IMR-90 (cell line): ENCODE measurements at places on chromosomes 11 and 22.
A peak's percentile ranks its signal among the peaks of the same experiment; 100 is the strongest.

DNA sequence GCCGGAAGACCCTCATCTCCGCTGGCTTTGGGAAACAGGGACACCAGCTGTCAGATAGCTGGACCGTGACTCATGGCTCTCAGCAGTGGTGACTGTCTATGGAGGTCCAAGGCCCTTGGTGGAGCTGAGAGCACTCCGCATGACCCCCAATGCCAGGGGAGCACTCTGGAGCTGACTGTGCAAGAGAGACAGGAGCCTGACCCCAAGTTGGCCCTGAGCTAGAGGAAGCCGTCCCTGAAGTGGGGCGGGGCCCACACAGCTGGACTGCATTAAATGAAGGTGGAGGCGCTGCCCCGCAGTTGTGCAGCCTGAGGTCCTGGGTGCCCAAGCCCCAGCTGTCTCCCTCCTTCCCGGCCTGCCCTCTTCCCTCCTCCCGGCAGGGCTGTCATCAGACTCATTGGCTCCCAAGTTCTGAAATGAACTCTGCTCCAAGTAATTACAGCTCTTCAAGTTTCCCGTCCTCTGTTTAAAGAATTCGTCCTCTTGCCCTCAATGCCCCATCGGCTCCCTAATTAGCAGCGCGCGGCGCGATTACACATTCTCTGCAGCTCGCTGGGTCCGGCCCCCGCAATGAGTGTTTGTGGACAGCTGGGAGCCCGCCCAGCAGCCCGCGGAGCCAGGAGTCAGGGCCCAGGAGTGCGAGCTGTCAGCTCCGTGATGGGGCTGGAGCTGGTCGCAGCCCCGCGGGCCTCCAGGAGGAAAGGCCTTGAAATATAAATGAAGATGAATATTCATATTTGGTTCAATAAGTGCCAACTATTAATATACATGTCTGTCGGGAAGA, 93.2 kb upstream of the LMO1 start:
- no peak for DNase-seq

- no peak for DNase-seq
Measured at GRCh38 chr11:61976813-61977475, 9.5 kb upstream of the FTH1 start.

DNA sequence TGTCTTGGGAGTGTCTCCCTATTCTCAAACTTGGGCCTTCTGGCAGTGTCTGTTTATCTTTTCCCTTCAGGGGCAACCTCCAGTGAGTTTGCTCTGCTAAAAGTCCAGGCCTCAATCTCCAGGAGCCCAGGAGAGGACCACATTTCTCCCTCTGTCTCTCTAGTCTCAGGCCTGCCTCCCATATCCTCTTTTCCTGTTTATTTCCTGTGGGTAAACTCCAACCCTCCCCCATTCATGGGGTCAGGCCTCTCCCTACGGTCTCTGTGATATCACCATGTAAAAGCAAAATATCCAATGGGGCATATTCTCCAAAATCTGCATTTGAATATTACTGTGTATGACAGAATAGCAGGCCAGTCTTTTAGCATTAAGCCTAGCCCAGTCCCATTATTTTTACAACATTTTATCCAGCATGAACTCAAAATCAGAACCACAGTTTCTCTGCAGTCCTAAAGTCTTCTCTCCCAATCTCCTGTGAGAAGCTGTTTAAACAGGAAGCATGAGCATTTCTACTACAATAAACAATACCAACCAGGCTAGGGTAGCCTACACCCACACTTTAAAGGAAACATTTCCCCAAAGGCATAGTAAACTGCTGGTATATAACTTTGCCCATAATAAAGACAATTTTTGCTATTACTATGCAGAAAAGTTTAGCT, 18.0 kb upstream of the TMEM135 start:
- peak; percentile 45 for DNase-seq

GRCh38 chr11:117551761-117552343, 224.2 kb downstream of the CEP164 start:
- DNase-seq: no peak

DNA sequence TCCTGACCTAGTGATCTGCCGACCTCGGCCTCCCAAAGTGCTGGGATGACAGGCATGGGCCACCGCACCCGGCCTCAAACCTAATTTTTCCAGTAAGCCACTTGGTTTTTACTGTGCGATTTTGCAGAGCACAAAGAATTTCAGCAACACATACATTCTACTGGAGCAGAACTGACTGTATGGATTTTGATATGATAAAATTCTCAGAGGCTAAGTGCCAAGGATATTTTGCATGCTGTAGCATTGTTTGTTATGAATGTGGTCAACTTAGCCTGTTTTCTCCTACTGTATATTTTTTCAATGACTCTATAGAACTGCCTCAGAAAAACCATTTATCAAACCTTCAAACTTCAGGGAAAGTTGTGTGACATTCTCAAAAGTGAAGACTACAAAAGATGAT, 89.2 kb downstream of the FAT3 start:
- DNase-seq: no peak

GRCh38 chr11:10305964-10306918, 1.4 kb downstream of the ADM start:
- DNase-seq: peak; percentile 32

GRCh38 chr11:46846510-46846830, 390 bp upstream of the CKAP5 start:
- no peak for DNase-seq

- DNase-seq: no peak
Measured at GRCh38 chr11:103322821-103323220, 213.6 kb downstream of the DYNC2H1 start.

DNA sequence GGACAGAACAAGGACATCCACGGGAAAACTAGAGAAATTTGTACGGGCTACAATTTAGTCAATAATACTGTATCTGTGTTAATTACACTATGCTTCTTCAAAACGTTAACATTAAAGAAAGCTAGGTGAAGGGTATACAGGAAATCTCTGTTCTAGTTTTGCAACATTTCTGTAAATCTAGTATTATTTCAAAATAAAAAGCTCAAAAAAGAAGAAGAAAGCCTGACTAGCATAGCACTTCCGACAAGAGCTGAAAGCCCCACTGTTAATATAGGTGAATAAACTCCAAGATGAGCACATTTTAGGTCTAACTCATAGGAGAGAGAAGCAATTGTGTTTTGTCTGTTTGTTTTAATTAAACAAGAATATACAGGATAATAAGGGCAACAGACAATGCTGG, 299.7 kb downstream of the TTC28 start:
- no peak for DNase-seq

DNA sequence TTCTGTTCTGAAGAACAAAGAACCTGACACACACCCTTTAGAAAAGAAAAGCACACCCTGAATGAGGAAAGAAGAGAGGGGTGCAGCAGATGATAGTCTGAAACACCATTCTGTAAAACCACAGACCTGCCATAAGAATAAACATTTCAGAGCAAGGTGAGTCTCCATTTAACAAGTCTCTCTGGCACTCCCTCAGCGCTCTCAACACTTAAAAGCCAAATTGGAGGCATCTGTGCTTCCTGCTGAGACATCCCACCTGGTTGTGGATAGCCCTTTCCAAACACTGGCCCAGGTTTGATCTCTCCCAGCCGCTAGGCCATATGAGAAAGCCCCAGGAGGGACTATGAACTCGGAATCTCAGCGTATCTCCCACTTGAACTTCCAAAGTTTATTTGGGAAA, 36.3 kb downstream of the ETS1 start:
- DNase-seq: no peak

DNA sequence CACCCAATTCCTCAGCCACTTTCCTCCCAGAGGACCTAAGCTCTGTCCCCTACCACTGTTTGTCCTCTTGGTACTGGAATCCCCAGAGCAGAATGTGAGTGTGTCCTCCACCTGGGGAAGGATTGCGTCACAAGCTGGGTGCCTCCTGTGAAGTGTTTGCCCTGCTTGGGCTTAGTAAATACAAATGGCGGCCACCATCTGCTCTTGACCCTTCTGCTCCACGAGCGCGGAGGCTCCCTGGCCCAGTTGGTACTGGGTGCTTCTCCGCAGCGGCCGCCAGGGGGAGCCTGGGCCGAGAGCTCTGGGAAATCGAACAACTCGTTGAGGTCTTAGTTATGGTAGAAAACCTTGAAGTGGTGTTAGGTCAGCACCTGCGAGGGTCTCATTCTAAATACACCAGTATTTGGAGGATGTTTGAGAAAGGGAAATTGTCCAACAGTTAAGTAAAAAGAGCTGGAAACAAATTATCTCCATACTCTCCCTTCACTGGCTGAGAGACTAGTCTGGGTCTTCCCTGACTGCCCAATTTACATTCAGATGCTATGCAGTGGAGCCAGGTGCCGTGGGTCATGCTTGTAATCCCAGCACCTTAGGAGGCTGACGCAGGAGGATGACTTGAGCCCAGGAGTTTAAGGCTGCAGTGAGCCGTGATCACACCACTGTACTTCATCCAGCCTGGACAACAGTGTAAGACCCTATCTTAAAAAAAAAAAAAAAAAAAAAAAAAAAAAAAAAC, 74.6 kb upstream of the TEAD1 start:
- DNase-seq: no peak

DNA sequence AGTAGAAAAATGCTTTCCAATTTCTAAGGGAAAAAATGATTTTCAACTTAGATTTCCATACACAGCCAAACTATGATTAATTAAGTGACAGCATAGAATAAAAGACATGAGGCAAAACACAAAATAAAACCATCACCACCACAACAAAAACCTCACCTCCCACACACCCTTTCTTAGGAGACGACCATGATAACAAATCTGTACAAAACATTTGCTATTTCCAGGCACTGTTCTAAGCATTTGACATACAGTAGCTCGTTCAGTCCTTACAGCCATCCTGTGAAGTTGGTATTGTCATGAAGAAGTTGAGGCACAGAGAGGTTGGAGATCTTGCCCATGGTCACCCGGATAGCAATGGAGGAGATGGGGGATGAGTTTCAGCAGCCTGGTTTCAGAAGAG, 8.7 kb downstream of the SPI1 start:
- no peak for DNase-seq
